HT1080 (cell line): ENCODE measurements at places on chromosomes 5 and 9.

- no peak for DNase-seq
These were observed 471.0 kb upstream of the MEF2C start for GRCh38 chr5:89353837-89354551.

DNA sequence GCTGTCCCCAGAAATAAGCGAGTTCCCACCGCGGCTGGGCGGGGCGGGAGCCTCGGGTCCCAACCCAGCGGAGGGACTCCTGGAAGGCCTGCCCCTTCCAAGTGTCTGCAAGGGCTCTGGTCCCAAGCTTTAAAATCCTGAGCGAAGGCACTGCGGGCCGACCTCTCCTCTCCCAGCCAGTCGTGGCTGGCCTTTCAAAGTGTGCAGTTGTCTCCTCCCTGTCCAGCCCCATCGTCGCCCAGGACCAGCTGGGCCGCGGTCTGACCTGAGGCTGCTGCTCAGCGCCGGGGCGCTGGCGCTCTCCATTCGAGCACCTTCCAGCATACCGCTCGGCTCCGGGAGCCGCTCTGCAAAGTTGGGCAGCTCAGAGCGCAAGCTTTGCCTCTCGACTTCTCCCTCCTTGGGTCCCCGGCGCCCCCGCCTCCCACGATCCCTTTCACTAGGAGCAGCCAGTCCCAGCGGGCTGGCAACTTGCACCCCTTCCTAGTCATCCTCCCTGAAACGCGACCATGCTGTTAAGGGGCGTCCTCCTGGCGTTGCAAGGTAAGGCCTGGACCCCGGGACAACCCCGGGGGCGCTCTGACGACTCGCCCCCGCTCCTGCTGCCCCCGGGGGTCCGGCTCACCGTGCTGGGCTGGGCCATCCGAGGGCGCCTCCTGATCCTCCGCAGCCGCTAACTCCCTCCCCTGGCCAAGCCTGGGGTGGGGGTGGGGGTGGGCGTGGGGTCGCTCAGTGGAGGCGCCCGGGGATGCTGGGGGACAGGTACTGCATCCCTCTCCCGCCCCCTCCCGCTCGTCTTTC is at the start of gene MAMDC2:
Gene MAMDC2, plus strand, starts transcription at position 160 of the 801 bp plus-strand sequence. Its CDS starts 350 bp downstream, at position 510.
- DNase-seq = no peak

DNA sequence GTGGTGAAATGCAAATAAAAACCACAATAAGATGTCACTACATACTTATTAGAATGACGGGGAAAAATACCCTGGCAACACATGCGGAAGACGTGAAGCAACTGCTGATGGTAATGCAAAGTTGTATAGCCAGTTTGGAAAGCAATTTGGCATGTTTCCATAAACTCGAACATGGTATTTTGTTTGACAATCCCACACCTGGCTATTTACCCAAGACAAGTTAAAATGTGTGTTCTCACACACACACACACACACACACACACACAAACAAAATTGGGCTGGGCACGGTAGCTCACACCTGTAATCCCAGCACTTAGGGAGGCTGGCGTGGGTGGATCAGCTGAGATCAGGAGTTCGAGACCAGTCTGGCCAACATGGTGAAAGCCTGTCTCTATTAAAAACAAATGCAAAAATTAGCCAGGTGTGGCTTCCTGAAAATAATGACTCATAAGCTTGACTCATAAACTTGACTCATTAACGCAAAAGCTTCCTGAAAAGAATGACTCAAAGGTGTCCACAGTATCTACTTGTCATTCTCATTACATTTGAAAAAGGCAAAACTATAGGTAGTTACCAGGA is 456.5 kb downstream of the CDH18 start:
- peak; percentile 87 for DNase-seq

DNA sequence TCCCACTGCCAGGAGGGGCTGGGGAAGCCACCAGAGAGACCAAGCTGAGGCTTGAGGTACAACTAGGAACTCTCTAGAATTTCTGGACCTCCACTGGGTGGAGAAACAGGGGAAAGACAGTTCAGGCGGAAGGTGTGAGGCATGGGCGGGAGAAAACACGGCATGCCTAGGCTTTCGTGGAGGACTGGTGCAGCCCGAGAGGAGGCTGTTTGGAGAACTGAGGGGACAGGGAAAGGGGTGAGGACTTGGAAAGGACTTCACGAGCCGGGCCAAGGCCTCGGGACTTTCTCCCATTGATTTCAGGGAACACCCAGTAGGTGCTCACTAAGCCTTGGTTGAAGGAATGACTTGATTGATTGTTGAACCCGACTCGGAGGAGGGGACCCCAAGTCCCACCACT is 9.5 kb upstream of the ADGRD2 start:
- DNase-seq = no peak

- no peak for DNase-seq
These were observed 976.6 kb upstream of the SEMA6A start for GRCh38 chr5:117551236-117551635.

- DNase-seq = no peak
These were observed 384.8 kb upstream of the PCSK5 start for GRCh38 chr9:75505654-75506053.
